Activated CD4-positive, alpha-beta T cell treated with anti-CD3 and anti-CD28 coated beads for 36 hours (primary cell): ENCODE measurements at places on chromosomes 6 and 20.

GRCh38 chr6:135030056-135030473 is 24.6 kb downstream of the HBS1L start:
- no peak for DNase-seq

DNA sequence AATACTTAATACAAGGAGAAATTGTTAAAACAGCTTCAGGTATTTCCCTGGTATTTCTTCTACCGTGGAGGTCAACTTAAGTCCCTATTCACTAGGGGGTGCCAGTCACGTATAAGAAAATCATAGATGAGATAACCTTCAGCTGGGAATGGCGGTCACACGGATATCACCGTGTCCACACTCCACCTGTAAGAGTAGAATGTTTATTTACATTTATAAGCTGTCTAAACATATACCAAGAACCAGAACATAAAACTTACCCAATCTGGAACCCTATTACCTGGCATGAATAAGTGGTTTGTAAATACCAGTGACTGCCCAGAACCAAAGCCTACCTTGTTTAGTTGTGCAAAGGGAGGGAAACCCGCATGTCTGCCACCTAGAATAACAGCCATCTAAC is 1.9 kb upstream of the ELOVL4 start:
- DNase-seq: peak; percentile 83

- no peak for DNase-seq
Measured at GRCh38 chr6:142714951-142715785, 229.8 kb downstream of the HIVEP2 start.

- DNase-seq: peak; percentile 69
Measured at GRCh38 chr6:163415620-163416556, 1.4 kb downstream of the QKI start.

- no peak for DNase-seq
Measured at GRCh38 chr6:139028215-139028657, 309 bp upstream of the ABRACL start.

- no peak for DNase-seq
Measured at GRCh38 chr6:156710479-156710878, 66.7 kb upstream of the ARID1B start.

GRCh38 chr20:41161886-41162285 is 24.5 kb downstream of the PLCG1 start:
- no peak for DNase-seq

DNA sequence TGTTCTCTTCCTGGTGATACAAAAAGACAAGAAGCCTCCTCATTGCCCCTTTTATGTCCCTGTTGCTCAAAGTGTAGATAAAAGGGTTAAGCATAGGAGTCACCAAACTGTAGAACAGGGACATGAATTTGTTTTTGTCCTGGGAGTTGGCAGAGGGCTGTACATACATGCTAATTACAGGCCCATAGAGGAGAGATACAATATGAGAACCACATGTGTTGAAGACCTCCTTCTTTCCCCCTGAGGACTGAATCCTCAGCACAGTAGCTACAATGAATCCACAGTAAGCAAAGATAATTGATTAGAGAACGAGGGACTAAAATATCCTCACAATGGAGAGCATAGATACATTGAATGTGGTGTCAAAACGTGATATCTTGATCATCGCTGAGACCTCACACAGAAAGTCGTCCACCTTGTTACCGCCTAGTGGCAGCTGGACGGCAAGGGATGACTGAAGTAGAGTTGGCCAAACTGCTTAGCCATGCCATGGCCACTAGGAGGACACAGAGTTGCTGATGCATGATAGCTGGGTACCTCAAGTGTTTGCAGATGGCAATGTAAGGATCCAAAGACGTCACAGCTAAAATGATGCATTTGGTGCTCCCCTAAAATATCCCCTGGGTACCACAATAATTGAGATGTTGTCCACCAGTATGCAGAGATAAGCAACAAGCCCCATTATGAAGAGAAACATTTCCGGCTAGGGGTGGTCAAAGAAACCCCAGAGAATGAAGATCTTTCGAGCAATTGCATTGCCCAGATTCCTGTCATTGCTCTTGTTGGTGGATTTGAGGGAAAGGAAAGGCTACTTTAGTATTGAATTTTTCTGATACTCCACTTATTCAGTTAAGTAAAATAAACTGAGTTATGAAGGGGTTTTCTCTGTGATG is 15.0 kb downstream of the OR2B3 start:
- peak; percentile 8 for DNase-seq

DNA sequence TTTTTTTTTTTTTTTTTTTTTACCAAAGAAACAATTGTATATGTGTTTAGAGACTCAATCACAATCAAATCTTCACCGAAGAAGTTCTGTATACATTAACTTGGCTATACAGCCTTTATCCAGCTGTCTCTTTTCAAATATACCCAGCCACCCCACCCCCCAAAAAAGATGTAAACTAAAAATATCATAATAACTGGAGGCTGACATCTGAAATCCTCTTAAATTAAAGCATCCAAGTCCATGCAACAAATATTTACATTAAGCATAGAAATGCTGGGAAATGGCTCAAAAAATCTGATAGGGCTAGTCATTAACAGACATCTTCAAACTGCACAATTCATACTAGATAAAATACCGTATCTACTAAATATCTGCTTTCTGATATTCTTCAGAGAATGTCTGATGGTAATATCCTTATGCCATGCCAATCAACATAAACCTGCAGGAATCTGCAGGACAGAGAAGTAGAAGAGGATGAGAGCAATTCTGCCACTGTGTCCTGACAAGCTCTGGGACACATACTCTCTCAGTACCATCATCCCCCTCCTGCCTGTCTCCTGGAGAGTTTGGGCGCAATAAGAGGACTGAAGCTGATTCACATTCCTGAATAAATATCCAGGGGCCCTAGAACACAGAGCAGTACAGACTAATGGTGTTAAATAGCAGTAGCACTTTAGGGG is 152.4 kb downstream of the KIF6 start:
- no peak for DNase-seq

DNA sequence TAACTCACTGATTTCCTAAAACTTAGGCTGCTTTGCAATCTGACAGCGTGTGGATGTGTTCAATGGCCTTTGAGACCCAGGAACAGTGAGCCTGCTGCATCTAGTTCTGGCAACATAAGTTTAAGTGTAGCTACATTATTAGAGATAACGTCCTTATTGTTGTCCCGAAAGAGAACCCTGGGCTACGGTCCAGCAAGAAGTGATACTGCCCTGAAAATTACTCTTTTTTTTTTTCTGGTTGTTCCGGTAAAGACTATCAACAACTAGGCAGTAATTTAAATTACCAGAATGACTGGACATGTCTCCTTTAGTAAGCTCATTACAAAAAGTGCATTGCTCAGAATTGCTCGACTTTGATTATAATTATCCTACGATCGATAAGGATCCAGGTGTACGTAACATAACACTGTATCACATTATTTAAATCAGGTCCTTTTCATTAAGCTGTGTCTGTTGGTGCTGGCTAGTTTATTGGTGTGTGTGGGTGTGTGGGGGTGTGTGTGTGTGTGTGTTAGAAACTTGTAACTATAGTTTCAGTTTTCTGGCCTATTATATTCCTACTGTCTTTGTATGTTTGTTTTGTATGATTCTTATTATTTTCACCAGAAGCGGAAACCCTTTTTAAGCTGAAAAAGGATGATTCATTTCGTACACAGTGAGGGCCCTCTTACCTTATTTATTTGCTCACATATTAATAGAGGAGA is 3.0 kb downstream of the TSHZ2 start:
- DNase-seq: peak; percentile 35

DNA sequence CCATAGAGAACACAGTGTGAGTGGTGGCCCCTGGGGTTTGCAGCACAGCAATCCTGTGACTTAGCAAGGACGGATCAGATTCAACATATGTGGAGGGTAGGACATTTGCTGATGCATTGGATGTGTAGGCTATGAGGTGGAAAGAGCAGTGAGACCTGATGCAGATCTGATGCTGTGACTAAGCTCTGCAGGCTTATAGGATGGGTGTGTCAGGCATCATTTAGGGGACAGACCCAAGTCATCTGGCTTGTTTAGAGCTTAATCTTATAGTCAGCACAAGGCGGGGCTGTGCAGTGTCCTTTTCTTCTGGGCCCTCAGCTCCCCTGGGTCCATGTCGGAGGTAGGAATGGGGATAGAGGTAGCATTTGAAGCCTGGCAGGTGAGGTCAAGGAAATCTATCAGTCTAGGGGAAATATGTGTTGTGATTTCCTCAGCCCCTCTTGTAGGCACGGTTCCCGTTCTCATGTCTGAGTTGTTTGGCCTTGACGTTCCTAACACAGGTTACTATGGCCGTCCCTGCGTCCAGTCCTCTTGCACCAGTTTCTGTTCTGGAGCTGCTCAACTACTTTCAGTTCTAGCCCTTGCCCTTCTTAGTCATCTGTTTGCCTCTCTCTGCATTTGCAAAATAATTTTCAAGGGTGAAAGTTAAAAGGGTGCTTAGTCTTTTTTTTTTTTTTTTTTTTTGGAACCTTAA is 15.6 kb upstream of the MAPRE1 start:
- no peak for DNase-seq

DNA sequence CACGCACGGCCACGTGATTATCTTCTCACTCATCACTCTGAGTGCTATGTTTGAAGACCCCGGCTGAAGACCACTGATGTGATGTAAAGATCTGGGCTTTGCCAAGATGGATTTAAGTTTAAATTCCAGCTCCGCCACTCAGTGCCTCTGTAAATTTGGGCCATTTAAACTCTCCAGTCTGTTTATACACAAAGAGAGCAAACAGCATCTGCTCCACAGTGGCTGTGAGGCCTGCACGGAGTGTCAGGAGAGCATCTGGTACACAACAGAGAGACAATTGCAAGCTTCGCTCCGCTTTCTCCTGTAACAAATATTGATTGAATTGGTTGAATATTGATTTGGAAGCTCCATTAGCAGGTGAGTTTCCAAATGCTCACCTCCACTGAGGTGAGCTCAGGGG is 80.5 kb upstream of the FRMD1 start:
- DNase-seq: no peak
